ENCODE measurements at places on chromosomes 6 and 20.

DNA sequence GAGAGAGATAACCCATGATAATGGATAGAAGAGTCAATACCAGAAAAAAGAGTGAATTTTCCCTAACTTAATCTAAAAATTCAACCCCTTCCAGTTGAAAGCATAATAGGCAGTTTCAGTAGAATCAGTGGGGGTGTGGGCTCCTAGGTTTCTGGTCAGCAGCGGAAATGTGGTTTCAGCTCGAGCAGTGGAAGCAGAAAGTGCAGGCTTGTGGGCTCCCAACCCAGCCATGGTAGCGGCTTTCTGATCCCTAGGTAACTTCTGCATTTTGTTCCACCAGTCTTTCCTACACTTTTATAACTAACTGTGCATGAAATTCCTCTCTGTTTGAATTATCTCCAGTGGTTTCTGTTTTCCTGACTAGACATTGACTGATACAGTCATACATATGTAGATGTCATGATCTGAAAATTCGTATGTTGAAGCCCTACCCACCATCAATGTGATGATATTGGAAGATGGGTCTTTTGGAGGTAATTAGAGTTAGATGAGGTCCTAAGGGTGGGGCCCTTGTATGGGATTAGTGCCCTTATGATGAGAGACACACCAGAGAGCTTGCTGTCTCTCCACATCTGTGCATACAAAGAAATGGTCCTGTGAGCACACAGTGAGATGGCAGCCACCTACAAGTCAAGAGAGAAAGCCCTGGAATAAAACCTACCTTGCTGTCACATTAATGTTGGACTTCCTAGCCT lies 6.5 kb upstream of the DDO start:
- no peak for DNase-seq

GRCh38 chr6:32922083-32922482 lies 18.7 kb downstream of the HLA-DMB start:
- DNase-seq, result no peak

- no peak for DNase-seq
Observed at GRCh38 chr6:31510007-31510406, 12.1 kb downstream of the MICB start.

- no peak for DNase-seq
Observed at GRCh38 chr6:169188475-169188874, 65.2 kb downstream of the THBS2 start.

- DNase-seq, result no peak
Observed at GRCh38 chr20:25453035-25453810, 45.8 kb downstream of the GINS1 start.

GRCh38 chr6:2196079-2196679 lies 49.2 kb downstream of the GMDS start:
- peak; percentile 59 for DNase-seq

DNA sequence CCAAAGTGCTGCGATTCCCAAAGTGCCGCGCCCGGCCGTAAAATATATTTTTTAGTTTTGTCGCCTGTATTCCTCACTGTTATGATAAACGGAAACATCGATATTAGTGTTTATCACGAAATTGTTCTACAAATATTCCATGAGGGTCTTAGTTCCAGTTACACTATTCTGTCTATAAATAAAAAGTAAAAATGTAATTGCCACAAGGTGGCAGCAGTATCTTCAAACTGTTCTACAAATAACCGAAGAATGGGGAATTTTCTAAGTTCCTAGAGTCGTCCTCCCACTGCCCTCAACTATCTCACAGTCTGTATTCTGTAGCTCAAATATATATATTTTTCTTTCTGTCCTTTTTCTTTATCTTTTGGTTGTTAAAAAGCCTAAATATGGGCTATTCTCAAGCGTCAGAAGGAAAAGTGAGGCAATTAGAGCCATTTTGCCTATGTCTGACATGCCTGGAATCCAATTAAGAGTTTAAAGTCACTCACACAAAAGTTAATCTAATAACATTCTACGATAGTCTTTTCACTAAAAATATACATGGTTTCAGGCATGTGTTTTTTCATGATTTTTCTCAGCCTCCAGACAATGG lies 14.2 kb upstream of the FAM162B start:
- DNase-seq, result peak; percentile 47

DNA sequence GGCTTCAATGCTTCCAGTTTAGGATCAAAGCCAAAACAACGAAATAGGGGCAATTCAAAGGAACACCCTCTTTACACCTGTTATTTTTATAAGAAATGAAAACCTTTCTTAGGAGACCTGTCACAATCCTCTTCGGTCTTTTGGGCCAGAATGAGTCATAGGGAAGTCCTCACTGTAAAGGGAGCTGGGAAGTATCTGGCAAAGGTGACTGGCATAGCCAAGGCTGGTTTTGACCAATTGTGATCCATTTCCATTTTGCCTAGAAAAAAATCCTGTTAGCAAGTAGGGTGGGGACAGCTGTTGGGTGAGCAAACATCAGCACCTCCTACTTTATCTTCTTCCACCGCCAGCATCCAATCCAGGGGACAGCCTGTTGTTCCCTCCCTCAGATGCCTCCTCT lies 343.2 kb upstream of the SULF2 start:
- DNase-seq, result no peak

- DNase-seq, result peak; percentile 98
Observed at GRCh38 chr20:33649201-33649681, 12.9 kb upstream of the C20orf144 start.

- DNase-seq, result no peak
Observed at GRCh38 chr20:38195521-38195920, 30.5 kb upstream of the TGM2 start.

DNA sequence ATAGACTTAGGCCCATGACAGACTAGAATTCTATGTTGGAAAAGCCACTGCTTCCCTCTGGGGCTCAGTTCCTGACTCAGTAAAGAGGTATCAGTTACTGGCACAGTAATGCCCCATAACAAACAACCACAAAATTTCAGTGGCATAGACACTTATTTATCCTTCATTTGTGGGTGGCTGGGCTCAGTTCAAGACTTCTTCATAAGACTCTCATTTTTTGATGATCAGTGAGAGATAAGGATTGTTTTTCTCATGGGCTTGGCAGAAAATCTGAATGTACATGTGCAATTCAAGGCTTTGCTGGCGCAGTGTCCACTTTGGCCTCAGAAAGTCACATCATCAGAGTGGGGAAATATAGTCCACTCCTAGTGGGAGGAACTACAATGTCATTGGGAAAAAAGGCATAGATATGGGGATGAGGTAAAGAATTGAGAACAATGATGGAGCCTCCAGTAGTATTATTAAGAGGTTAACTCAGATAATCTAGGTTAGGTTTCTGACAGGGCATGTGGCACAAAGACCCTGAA lies 384.6 kb upstream of the FLRT3 start:
- DNase-seq, result no peak

- DNase-seq, result no peak
Observed at GRCh38 chr6:38187325-38187724, 367.8 kb downstream of the ZFAND3 start.

DNA sequence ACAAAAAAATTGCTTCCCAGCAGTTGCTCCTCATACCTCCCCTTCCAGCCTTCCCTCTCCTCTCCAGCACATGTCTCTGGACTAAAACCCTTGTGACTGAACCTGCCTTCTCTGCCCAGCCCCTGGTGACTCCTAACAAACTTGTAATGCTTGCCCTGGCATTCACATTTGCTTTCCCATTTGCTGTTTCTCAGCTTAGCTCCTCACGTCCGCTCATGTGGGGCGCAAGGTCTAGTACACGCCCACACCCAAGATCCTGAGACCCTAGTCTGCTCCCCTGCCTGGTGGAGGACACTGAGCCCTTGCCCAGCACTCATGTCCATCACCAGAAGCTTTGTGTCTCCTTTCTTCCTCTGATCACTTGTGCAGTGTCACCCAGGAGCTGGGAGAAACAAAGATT lies 18.3 kb upstream of the RBPJL start:
- no peak for DNase-seq

DNA sequence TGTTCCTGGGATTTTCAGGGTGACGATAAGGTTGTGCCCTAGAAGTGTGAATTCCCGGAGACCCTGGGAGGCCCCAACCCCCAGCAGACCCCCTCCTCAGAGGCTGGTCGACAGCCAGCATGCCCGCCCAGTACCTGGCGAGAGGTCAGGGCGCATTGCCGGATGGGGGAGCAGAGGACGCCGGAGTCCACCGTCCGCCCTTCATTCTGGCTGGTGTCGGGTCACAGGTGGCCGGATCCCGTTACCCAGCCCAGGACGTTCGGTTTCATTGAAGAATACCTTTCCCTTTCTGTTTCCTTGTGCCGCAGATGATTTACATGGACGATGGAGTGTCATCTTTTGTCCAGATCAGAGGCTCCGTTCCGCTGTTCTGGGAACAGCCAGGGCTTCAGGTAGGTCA lies 61.3 kb downstream of the SYNJ2 start:
- DNase-seq, result no peak

GRCh38 chr6:139522511-139523220 lies 148.2 kb upstream of the CITED2 start:
- no peak for DNase-seq

- DNase-seq, result no peak
Observed at GRCh38 chr6:40379811-40380210, 207.4 kb downstream of the LRFN2 start.

DNA sequence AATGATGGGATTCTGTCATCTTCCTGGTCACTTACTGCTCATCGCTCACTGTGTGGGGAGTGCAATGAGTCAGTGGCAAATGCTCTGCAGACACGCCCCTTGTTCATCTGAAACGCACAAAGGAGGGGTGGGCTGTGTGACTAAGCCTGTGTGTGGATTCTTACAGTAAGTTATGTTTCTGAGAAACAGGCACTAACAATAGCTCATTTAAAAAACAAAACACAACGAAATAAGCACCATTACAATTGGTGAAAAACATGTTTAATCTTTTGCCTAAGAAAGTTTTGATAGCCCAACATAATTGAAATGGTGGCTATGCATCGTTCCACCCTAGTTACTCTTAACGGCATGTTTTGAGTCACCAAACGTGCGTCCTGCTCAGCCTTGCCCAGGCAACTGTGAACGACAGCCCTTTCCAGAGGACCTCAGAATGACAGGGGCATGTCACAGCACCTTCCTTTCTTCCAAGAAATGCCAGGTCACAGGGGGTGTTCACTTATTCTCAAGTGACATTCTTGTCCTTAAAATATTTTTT lies 118.4 kb upstream of the SGK1 start:
- DNase-seq, result no peak

DNA sequence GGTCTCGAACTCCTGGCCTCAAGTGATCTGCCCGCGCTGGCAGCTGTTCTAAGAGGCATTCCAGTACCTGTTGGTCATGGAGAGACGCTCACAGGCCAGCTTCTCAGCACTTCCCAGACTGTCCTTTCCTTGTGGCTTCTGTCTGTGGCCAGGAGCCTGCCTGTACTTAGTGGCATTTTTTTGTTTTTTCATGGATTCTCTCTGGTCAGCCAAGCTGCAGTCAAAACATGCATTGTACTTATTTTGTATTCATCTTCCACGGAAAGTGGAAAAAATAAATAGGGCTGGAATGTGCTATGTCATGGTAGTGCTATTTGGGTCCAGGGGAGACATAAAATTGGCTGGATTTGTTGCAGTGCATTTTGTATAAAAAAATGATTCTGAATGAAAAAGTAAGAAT lies 29.1 kb downstream of the ZDHHC14 start:
- DNase-seq, result no peak

DNA sequence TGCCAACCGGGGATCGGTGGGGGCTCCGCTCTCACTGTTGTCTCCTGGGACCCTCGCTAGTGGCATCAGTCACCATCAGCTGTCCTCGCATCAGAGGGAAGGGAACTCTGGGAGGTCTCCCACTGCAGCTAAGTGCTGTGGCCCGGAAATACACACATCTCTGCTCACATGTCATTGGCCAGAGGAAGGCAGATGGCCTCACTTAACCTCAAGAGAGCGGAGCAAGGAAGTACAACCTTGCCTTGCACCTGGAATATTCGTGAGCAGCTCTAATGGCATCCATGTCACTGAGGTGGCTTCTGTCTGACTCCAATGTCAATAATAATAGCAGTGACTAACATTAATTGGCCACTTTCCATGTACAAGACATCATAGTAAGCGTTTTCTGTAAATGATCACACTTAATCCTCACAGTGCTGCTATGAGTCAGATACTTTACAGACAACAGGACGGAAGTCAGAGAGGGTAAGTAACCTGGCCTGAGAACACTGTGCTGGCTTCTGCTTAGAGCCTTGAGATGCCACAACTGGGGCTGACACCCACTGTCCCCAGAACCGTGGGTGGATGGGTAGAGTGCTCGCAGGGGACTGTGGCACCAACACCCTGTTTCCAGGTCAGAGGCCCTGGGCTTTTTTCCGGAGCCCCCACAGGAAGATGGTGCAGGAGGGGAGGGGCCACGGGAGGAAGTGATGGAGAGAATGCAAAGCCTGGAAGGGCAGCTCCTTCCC lies 6.0 kb downstream of the LHFPL5 start:
- DNase-seq, result no peak

- DNase-seq, result peak; percentile 79
Observed at GRCh38 chr6:53725791-53726575, 60.4 kb upstream of the KLHL31 start.

GRCh38 chr6:2633736-2634135 lies 117.0 kb downstream of the MYLK4 start:
- DNase-seq, result no peak

GRCh38 chr6:40541556-40542174 lies 45.5 kb downstream of the LRFN2 start:
- DNase-seq, result no peak

DNA sequence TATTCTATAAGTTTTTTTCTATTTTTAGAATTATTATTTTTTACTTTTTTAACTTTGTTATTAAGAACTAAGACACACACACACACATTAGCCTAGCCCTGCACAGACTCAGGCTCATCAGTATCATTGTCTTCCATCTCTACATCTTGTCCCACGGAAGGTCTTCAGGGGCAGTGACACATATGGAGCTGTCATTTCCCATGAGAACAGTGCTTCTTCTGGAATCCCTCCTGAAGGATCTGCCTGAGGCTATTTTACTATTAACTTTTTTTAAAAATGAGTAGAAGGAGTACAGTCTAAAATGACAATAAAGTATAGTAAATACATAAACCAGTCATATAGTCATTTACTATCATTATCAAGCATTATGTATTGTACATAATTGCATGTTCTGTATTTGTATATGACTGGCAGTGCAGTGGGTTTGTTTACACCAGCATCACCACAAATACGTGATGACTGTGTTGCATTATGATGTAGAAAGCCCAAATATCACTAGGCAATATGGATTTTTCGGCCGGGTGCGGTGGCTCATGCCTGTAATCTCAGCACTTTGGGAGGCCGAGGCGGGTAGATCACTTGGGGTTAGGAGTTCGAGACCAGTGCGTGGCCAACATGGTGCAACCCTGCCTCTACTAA lies 57.9 kb downstream of the HIVEP1 start:
- no peak for DNase-seq

GRCh38 chr6:109045493-109045892 lies 49.2 kb downstream of the SESN1 start:
- DNase-seq, result no peak

GRCh38 chr6:157380458-157380778 lies 572 bp upstream of the ZDHHC14 start:
- DNase-seq, result no peak

DNA sequence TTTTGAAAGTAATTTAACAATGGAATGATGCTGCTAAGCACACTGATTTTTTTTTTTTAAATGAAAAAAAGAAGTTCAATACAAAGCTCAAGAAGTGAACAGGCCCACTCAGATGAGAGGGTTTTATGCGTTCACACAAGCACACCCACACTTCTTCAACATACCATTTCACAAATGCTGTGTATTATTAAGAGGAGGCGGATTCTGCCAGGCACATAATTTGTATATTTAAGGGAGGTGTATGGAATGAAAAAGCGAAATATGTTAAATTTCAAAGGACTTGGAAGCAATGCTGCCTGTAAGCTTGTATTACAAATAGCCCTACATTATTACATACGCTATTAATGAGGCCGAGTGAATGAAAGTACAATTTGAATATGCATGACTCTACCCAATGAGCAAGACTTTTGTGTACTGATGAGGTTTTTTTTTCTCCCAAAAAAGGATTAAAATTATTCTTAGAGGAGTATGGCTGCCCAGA lies 123.9 kb downstream of the INSM1 start:
- DNase-seq, result no peak
